ENCODE measurements at places on chromosomes 4 and X. TPM values are rescaled to one million over a fixed set of nuclear protein-coding genes. Genes with fewer than 3 reads are reported as not detected.

RASL11B gene
- total RNA-seq: 0.75 TPM

TRIM60 gene
- not detected for total RNA-seq

SERPINA7 gene
- 158 TPM for total RNA-seq

C4orf46 gene
- 6.7 TPM for total RNA-seq

HELT gene
- total RNA-seq: not detected

ATP2B3 gene
- total RNA-seq: not detected

HPGDS gene
- 4.9 TPM for total RNA-seq

CT45A9 gene
- total RNA-seq: not detected

CYLC1 gene
- total RNA-seq: not detected

XPNPEP2 gene
- total RNA-seq: 0.19 TPM

HSFX2 gene
- total RNA-seq: 0.09 TPM

SH2D1A gene
- total RNA-seq: 2.1 TPM

PPP1R3F gene
- total RNA-seq: 1.7 TPM

ZNF182 gene
- total RNA-seq: 3.1 TPM

SLC4A4 gene
- total RNA-seq: 3.0 TPM

UCP1 gene
- total RNA-seq: not detected

FAM114A1 gene
- total RNA-seq: 108 TPM

NDNF gene
- total RNA-seq: 0.05 TPM

XAGE2 gene
- total RNA-seq: not detected

SPANXC gene
- total RNA-seq: not detected

MID1 gene
- total RNA-seq: 7.9 TPM

IL1RAPL1 gene
- 0.33 TPM for total RNA-seq
